Diencephalon (tissue), 1 donor: ENCODE measurements at places on chromosomes 7 and 10. TPM values are rescaled to one million over a fixed set of nuclear protein-coding genes. Genes with fewer than 3 reads are reported as not detected.

CTNNA3 gene
- 9.7 TPM for total RNA-seq

FEZF1 gene
- 12.2 TPM for total RNA-seq

GFRA1 gene
- 42.7 TPM for total RNA-seq

ANKRD7 gene
- 16.8 TPM for total RNA-seq

ACTL6B gene
- total RNA-seq: 90.4 TPM

VGF gene
- 33.2 TPM for total RNA-seq

NAT16 gene
- total RNA-seq: 2.1 TPM

CDCA7L gene
- 26.8 TPM for total RNA-seq

RBP3 gene
- total RNA-seq: not detected

DYDC2 gene
- total RNA-seq: 9.9 TPM

CLDN4 gene
- 0.69 TPM for total RNA-seq

CCDC146 gene
- total RNA-seq: 19.1 TPM

FANK1 gene
- 11.3 TPM for total RNA-seq

CUTC gene
- total RNA-seq: 9.0 TPM

LRRD1 gene
- total RNA-seq: 0.92 TPM

ANLN gene
- 8.3 TPM for total RNA-seq

EMX2 gene
- total RNA-seq: 1.4 TPM

TDRD1 gene
- total RNA-seq: 1.4 TPM

ITPRID1 gene
- 0.23 TPM for total RNA-seq

ZNF804B gene
- 8.3 TPM for total RNA-seq

CLEC2L gene
- total RNA-seq: 9.7 TPM

CCL24 gene
- total RNA-seq: not detected

ACHE gene
- total RNA-seq: 73.4 TPM

PGAM1 gene
- 226 TPM for total RNA-seq

GIMAP5 gene
- total RNA-seq: 3.7 TPM

TMEM225B gene
- 0.23 TPM for total RNA-seq

NME8 gene
- not detected for total RNA-seq

CALHM1 gene
- total RNA-seq: 0.23 TPM

SPDYE16 gene
- total RNA-seq: 0.23 TPM

NXPH1 gene
- 94.6 TPM for total RNA-seq

MYL10 gene
- total RNA-seq: not detected

VPS50 gene
- 98.5 TPM for total RNA-seq

GRID1 gene
- 20.1 TPM for total RNA-seq

OR13A1 gene
- total RNA-seq: not detected

PAPOLB gene
- 1.8 TPM for total RNA-seq

ATOH7 gene
- 0.69 TPM for total RNA-seq

NRAP gene
- total RNA-seq: 0.23 TPM

PAX2 gene
- not detected for total RNA-seq

LMOD2 gene
- not detected for total RNA-seq

HTRA1 gene
- 64.1 TPM for total RNA-seq

FKBP6 gene
- total RNA-seq: not detected

RASA4 gene
- 56.5 TPM for total RNA-seq

TMEM254 gene
- total RNA-seq: 18.0 TPM

CUBN gene
- 3.5 TPM for total RNA-seq

CDH23 gene
- 8.1 TPM for total RNA-seq

TWIST1 gene
- total RNA-seq: 1.6 TPM

TEX47 gene
- not detected for total RNA-seq

GRID2IP gene
- 2.1 TPM for total RNA-seq

TLX1 gene
- total RNA-seq: not detected

PRSS2 gene
- total RNA-seq: not detected

HOXA2 gene
- not detected for total RNA-seq

PIK3AP1 gene
- 9.7 TPM for total RNA-seq

ITIH5 gene
- 18.9 TPM for total RNA-seq
